ENCODE measurements at places on chromosomes 5 and 9.
A peak's percentile ranks its signal among the peaks of the same experiment; 100 is the strongest.

GRCh38 chr5:30574761-30575160 lies 618.7 kb upstream of the CDH6 start:
- no peak for DNase-seq

GRCh38 chr9:107925749-107926297 lies 436.3 kb upstream of the KLF4 start:
- no peak for DNase-seq

- no peak for DNase-seq
Measured at GRCh38 chr9:87503927-87504326, 6.3 kb downstream of the DAPK1 start.

- DNase-seq = peak; percentile 80
Measured at GRCh38 chr5:57435701-57436134, 46.9 kb downstream of the ACTBL2 start.

DNA sequence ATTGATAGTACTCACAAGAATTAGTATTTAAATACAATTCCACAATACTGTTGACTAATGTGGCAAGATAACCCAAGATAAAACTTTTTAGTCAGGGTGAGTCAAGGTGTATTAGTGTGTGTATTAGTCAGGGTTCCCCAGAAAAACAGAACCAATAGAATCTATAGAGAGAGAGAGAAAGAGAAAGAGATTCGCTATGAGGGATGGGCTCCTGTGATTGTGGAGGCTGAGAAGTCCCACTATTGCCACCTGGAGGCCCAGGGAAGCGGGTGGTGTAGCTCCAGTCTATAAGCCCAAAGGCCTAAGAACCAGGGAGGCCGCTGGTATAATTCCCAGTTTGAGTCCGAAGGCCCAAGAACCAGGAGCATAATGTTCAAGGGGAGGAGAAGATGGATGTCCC lies 10.0 kb upstream of the SHISAL2B start:
- DNase-seq = no peak

DNA sequence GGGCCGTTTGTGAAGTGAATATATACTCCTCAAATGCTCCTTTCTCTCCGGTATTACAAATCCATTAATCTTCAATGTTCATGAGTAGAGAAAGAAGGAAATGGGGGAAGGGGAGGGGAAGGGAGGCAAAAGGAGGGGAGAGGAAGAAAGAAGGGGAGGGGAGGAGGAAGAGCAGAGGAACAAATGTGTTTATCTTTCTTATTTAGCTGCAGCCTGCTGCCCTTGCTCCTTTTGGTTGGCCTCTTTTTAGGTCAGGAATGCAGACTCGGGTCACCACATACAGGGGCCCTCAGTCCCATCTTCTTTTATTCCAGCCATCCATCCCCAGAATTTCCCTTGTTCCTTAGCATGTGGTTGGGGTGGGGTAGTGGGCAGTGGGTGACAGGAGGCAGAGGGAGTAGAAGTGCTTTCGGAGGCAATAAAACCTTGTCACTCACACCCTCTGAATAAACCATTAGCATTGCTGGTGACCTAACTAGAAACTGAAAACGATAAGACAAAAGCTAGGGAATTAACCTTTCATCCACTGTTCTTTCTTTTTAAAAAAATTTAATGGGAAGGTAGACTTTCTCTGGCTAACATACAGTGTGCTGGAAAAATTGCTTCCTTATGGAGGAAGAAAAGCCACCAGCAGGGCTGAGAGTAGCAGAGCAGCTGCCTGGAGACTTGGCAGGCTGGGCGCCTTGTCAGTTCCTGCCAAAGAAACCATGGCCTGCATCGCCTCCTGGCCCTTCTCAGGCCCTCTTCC lies 16.8 kb upstream of the PRLR start:
- DNase-seq = no peak

DNA sequence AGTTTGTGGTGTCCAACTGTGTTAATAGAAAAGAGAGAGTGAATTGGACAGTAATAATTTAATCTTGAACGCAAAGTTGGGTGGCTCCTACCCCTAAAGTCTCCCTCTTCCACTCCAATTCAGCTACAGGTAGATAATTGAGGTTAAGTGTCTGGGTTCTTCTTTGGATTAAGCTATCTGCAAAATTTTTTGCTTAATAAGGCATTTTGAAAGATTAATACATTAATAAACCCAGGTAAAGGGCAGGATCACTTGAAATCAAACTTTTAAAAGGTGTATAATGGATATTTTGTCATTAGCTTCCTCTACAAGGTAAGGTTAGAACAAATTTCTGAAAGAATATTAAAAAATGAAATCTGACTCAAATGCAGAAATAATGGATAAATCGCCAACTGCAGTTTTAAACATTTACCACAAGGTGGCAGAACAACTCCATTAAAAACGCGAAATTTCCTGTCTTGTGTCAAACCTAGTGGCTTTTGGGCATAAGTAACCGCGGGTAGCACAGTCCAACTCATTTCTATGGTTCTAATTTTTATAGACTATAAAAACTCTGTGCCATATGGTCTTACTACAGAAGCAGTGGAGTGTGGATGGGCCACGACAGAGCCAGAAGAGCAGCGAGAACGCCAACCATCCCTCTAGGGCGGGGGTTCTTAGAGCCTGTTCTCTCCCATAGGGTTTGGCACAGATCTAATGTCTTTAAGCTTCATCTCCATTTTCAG lies 276.5 kb downstream of the ARHGEF28 start:
- no peak for DNase-seq

- DNase-seq = peak; percentile 26
Measured at GRCh38 chr9:133406480-133407307, 11.1 kb downstream of the REXO4 start.

GRCh38 chr5:79613549-79613948 lies 1.3 kb downstream of the TENT2 start:
- DNase-seq = no peak

DNA sequence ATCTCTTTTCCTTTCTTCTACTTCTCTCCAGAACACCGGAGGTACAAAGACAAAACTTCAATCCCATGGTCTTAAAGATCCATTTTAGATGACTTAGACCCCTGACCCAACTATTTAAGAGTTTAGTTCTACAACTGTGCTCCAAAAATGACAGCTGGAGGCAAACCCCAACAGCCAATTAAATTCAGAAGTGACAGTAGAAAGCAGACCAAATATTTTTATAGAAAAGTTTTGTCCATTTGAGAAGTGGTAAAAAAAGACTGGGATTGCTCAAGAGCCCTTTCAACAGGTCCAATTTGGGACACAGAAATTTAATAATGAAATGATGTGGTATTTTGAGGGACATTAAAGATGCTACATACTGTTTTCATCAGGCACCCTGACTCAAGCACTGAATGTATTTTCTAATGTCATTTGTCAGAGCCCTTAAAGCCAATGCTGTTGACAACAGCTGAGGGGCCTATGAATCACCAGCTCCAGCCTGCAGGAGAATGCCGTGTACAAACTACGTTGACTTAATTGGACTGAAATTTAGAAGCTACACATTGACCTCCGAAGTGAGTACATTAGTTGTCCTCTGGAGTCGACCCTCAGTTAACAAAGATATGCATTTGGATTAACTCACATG lies 147.5 kb upstream of the PIK3R1 start:
- no peak for DNase-seq

- peak; percentile 42 for DNase-seq
Measured at GRCh38 chr9:19498015-19498414, 89.2 kb downstream of the ACER2 start.

- DNase-seq = no peak
Measured at GRCh38 chr9:95511616-95511931, 5.2 kb downstream of the PTCH1 start.

GRCh38 chr5:78549043-78549442 lies 99.5 kb downstream of the LHFPL2 start:
- DNase-seq = no peak

- no peak for DNase-seq
Measured at GRCh38 chr9:129432297-129433154, 188.4 kb downstream of the C9orf50 start.

DNA sequence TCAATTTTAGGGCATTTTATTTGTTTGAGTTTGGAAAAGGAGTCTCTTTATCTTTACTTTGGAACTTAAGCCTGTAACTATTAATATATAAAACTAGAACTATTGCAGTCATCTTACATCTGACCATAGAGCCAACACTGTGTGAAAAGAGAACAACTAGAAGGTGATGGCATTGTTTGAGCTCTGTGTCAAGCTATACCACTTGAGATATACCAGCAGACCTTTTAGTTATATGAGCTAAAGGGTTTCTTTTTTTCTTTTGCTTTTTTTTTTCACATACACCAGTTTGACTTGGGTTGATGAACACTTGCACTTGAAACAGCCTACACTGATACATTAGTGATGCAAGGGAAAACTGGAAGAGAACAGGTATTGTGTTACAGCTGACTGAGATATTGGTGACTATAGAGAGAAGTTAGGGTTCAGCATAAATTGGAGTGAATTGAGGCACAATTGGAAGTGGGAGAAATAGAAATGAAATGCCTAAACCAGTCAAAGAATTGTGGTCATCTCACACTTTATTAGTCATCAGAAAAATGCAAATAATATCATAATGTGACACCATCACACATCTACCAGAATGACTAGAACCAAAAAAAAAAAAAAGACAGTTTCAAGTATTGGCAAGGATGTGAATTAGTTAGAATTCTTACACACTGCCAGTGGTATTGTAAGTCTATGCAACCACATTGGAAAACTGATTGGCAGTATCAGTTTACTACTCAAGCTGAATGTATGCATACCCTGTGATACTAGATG lies 60.9 kb downstream of the ADRB2 start:
- no peak for DNase-seq

GRCh38 chr5:144275329-144275728 lies 104.7 kb downstream of the KCTD16 start:
- no peak for DNase-seq

- DNase-seq = no peak
Measured at GRCh38 chr5:96300976-96301375, 132.1 kb downstream of the PCSK1 start.

- no peak for DNase-seq
Measured at GRCh38 chr9:6887051-6887450, 129.3 kb downstream of the KDM4C start.

DNA sequence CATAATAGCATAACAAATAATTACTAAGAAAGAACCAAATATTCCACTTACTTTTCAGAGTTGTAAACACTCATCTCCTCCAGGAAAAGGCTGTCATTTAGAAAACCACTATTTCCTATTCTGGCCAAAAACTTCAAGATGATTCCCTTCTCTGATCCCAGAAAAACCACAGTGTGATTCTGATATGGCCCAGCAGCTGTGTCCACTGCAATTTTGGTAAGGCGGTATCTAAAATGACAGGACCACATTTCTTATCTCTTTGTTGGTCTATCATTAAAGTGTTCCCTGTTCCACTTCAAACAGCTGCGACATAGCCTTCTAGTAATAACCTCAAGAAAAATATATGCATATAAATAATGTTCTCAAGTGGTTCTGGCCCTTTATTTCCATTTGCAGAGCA lies 96.1 kb downstream of the SEMA6A start:
- DNase-seq = no peak

DNA sequence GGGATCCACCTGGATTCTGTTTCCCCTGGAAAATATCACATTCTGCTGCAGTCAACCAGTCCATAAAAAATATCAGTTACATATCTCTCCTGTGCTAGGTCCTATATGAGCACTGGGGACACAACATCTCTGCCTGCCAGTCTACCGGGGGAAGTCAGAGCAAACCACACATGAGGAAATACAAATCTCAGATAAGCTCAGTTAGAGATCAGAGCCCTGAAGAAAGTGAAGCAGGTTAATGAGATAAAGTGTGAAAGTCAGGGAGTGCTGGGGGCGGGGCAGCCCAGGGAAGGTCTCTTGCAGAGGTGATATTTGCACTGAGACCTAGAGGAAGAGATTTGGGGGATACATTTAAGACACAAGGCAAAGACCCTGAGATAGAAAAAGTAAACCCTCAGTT lies 67.8 kb upstream of the SLC1A1 start:
- no peak for DNase-seq

GRCh38 chr9:20315677-20316076 lies 306.6 kb downstream of the MLLT3 start:
- peak; percentile 82 for DNase-seq

GRCh38 chr9:133113163-133113948 lies 7.7 kb downstream of the RALGDS start:
- no peak for DNase-seq

- no peak for DNase-seq
Measured at GRCh38 chr5:142109331-142110045, 909 bp downstream of the NDFIP1 start.

- DNase-seq = no peak
Measured at GRCh38 chr9:129415942-129416651, 204.8 kb downstream of the C9orf50 start.

GRCh38 chr9:98994172-98995058 lies 50.7 kb downstream of the COL15A1 start:
- no peak for DNase-seq

DNA sequence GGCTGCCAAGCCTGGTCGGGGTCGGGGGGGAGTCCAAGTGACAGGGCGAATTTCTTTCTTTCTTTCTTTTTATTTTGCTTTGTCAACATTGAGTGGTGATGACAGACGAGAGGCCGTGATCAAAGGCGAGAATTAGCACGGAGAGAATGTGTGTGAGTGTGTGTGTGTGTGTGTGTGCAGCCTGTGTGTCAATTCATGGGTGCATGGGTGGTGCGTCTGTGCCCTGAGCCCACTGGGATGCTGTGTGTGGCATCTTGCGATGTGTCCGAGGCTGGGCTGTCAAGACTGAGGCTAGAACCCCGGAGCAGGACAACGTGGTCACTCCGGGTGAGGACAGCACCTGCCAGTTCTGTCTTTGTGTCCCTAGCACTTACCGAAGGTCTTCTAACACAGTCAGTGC lies 4.7 kb upstream of the FIBCD1 start:
- no peak for DNase-seq

- no peak for DNase-seq
Measured at GRCh38 chr5:167813389-167813788, 478.1 kb upstream of the WWC1 start.

- DNase-seq = peak; percentile 64
Measured at GRCh38 chr5:111942661-111943401, 185.8 kb upstream of the NREP start.

GRCh38 chr5:92371171-92371888 lies 988.2 kb upstream of the ARRDC3 start:
- DNase-seq = no peak

DNA sequence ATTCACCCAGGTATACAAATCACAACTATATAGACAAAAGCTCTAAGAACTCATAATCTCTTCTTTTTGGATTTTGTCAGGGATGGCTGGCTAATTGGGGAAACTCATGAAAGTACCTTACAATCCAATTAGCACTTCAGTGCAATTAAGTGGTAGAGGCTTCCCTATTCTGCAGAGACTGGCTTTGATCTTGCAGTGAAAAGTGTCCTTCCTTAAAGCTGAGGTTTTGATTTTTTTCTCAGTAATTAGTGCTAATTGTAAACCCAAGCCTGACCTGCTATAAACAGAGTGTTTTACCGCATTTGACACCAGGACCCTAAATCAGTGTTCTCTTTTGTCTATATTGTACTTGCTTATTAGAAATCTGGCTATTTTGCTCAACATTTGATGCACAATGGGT lies 294.0 kb upstream of the EFNA5 start:
- no peak for DNase-seq

DNA sequence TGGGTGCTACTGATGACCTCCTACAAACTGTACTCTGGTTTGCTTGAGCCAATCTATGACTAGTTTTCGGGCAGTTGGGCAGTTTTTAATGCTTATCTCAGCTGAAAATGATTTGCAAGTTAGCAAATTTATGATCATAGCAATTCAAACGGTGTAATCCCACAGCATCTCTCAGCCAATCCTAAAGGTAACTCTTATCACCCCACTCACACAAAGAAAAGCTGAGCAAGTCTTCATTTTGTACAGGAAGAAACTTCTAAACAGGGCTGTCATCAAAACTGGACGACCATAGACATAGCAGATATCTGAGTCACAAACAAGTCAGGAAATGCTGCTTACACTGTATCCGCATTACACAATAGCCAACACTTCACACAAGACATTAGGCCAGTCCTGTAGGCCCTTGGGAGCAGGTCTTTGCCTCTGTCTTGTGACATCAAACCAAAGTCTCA lies 2.6 kb upstream of the ENC1 start:
- peak; percentile 98 for DNase-seq

Measured in foreskin keratinocyte (primary cell).